ENCODE measurements at places on chromosomes 4 and X. TPM values are rescaled to one million over a fixed set of nuclear protein-coding genes. Genes with fewer than 3 reads are reported as not detected.

The SPANXC gene
- total RNA-seq: not detected

The AMER1 gene
- 2.3 TPM for total RNA-seq

The TCP11X2 gene
- not detected for total RNA-seq

The CLNK gene
- total RNA-seq: not detected

The TMPRSS11B gene
- total RNA-seq: not detected

DNA sequence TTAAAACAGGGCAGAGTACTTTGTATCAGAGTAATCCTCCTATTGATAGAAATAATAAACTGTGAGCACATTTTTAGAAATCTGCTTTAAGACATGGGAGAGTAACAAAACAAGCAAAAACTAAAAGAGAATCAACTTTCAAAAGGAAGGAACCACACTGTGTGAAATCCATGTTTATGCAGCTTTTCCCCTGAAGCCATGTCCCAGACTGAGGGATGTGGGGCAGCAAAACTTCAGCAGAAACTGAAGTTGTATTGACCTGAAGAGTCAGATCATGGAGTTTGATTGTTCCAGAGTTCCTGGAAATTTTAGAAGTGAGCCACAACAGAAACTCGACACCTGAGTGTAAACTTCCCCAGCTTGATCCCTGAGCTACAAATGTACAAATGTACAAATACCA lies 53.2 kb downstream of the COMMD8 start:
- no peak for DNase-seq

- no peak for DNase-seq
Observed at GRCh38 chr4:102524691-102525090, 23.5 kb downstream of the NFKB1 start.

DNA sequence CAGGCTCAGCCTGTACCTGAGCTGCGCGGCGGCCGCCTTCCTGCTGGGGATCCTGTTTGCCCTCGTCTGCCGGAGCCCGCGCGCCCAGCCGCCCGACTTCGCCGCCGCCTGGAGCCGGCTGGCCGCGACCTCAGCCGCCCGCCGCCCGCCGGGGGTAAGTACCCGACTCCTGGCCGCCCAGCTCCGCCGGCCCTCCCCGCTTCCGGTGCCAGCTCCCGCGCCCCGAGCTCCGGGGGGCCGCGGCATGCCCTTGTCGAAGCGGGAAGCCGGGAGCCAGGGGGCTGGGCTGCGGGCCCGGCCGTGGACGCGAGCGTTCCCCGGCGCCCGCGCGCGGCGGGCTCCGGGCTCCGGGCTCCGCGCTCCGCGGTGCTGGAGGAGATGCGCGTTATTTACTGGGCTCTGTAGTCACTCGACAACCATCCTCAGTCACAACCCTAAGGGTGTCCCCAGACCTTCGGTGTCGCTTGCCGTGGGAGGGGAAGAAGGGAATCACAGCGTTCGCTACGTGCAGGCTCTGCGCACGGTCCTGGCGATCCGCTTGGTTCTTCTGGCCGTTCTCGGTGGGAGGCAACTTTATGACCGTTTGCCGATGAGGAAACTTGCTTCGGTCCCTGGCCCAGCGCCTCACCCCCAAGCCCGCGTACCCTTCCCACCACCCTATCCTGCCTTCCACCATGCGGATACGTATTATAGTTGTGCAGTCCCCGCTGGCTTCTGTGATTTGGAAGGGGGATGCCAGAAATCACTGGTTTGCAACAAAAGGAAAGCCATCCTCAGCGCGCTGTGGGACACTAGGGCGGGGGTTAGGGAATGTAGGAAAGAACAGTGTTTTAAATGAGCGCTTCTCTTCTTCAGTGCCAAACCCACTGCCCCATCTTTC lies 944 bp downstream of the SNX25 start:
- peak; percentile 84 for DNase-seq

- DNase-seq: no peak
Observed at GRCh38 chr4:445410-445809, 53.5 kb downstream of the ZNF721 start.

DNA sequence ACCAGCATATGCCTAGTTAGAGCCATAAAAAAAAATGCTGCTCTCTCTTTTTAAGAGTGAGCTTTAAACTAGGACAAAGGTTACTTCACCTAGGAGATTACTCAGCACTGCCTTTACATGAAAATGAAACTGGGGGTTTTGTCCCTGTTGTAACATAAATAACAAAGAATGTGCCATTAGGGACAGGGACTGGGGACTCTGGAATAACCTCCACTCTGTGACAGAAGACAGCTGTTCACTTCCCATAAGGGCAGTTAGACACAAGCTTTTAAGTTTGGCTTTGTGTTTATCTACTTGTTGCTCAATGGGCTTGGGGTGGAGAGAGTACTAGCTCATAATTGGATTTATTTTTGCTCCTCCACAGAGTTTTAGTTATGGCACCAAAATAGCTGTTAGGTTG lies 11.9 kb downstream of the ENPEP start:
- DNase-seq: peak; percentile 33

DNA sequence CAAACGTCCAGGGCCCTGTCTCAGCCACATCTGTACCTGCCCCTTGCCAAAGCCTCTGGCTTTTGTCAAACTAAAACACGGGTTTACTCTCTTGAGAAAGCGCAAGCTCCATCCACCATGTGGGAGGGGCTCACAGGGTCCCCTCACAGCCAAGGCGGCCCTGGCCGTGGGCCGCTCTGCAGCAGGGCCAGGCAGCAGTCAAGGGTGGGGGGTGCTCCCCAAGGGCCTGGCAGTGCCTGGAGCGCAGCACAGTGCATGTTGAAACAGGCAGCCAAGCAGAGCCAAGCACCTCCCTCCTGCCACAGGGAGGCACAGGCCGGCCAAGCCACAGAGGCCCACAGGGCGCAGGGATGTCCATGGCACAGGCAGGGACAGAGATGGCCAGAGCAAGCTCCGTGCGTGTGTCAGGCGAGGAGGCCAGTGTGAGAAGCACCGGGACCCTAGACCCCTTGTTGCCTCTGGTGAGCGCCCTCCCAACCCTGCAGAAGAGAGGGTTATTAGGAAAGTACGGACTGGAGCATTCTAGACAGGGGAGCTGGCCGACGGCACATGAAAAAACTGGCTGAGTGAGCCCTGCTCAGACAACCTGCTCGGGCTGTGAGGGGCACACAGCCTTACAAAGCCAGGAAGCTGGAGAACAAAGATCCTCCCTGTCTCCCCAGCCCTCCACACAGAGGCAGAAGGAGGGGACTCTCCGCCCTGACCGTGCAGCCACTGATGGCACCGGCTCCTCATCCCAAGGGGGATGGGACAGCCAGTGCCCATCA lies 39.0 kb downstream of the FAM53A start:
- peak; percentile 50 for DNase-seq

DNA sequence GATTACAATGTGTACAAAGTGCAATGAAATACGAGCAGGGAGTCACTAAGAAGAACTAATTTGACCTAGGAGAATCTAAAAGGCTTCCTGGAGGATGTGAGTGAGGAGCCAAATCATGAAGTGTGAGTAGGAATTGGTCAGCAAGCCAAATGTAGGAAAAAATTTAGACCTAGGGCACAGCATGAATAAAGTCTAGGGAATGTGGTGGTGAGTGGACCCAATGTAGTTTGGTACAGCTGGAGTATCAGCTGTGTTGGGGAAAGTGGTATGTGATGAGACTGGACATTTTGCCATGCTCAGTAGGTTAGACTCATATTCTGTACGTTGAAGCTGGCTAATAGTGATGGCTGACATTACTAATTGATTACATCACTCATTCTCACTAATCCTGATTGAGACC lies 191.0 kb downstream of the AFF2 start:
- DNase-seq: peak; percentile 51

- DNase-seq: no peak
Observed at GRCh38 chrX:96430756-96431455, 253.7 kb upstream of the DIAPH2 start.

- DNase-seq: no peak
Observed at GRCh38 chr4:136893573-136893972, 638.7 kb downstream of the PCDH18 start.

DNA sequence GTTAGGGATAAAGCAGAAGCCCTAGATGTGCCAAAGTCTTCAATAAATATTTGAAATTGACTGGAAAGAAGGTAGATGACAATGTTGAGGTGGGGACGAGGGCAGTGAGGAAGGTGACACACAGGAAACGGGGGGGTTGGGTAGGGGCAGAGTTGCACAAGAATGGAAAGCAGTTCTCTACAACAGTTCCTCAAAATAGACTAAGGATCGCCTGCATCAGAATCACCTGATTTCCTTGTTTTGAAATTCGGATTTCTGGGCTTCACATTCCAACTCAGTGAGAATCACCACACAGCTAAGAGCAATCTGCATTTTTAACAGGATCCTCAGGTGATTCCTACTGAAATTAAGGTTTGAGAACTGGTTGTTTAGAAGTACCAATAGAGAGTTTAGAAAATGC lies 70.6 kb downstream of the ARFIP1 start:
- DNase-seq: peak; percentile 50

GRCh38 chr4:119032921-119033685 lies 102.5 kb upstream of the MYOZ2 start:
- DNase-seq: no peak
